ENCODE measurements at places on chromosomes 13 and 19.

DNA sequence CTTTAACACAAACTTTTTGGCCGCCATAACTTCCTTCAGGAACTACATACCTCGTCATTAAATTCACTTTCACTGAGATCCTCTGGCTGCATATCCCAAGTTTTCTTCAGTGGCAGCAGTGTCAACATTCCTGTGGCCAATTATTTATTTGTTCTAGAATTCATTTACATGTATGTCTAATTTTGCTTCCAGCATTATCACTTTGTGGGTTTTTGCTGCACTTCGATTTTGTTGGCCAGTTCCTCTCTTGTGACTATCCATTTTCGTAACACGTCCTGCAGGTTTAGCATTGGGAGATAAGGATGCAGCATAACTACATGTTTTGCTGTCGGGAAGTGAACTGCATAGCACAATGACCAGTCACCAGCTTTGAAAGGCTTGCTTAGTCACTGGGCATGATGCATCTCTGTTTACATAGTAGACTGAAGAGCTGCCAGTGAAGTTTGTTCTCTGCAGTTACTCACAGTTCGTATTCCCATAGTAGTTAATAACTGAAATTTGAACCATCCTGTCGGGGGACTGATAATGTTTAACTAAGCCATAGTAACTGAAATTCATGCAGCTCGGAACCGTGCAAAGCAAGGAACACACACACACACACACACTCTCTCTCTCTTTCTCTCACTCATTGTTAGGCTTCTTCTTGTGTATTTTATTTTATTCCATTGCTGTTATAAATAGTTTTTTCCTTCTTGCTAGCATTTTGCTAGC lies 28.3 kb downstream of the ZNF507 start:
- no peak for DNase-seq

DNA sequence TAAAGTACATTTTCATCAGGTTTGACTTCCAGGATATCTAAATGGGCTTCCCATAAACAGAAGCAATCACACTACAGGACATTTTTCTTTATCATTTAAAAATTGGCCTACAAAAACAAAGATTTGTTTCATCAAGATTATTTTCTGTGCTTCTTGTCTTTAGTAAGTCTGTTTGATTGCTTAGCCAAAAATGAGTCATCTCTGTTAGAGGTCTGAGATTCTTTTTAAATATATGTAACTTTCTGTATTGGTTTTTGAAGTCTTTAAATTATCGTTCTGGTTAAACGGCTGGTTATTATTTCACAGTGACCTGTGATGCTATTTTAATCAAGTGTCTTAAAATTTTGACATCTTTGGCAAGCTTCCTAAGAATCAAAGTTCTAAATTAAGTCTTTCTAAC lies 62.7 kb downstream of the SLITRK1 start:
- no peak for DNase-seq

DNA sequence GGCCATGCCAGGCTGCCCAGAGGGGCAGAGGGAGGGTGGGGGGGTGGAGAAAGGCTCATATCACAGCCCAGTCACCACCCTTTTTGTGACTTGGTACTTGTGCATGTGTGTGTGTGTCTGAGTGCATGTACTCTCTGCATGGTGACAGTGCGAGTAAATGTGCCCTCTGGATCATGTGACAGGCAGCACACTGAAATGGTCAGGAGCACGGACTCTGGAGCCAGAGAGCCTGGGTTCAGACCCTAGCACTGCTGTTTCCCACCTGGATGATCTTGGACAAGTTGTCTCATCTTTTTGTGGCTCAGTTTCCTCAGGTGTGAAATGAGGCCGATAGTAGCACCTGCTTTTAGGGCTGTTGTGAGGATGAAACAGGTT lies 2.0 kb downstream of the CIC start:
- no peak for DNase-seq

DNA sequence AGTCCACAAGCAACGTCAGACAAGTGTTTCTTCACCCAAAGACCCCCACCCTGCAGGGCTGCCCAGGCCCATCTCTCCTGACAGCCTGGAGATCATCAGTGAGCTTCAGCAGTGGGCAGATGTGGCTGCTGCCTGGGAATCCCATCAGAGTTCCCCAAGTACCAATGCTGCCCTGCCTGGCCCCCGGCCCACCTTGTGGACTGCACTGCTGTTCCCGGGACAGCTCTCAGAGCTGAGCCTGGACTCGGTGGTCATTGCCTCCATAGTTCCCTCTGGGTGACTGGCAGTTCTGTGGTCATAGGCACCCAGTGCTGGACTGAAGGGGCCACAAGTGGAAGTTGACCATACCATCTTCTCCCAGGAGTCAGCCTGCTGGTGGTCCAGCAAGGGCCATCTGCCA lies 24.5 kb upstream of the ZNF492 start:
- DNase-seq, result no peak

- no peak for DNase-seq
Observed at GRCh38 chr13:79681069-79681468, 200.1 kb downstream of the NDFIP2 start.

GRCh38 chr19:39942366-39942730 lies 7.9 kb upstream of the FCGBP start:
- DNase-seq, result no peak

GRCh38 chr19:51904331-51905165 lies at the start of gene ZNF649:
ZNF649 (minus strand) TSS chr19:51905017; CDS start chr19:51900107, 4,910 bp downstream.
- DNase-seq, result peak; percentile 54

GRCh38 chr19:10744801-10745293 lies 27.0 kb downstream of the DNM2 start:
- no peak for DNase-seq

DNA sequence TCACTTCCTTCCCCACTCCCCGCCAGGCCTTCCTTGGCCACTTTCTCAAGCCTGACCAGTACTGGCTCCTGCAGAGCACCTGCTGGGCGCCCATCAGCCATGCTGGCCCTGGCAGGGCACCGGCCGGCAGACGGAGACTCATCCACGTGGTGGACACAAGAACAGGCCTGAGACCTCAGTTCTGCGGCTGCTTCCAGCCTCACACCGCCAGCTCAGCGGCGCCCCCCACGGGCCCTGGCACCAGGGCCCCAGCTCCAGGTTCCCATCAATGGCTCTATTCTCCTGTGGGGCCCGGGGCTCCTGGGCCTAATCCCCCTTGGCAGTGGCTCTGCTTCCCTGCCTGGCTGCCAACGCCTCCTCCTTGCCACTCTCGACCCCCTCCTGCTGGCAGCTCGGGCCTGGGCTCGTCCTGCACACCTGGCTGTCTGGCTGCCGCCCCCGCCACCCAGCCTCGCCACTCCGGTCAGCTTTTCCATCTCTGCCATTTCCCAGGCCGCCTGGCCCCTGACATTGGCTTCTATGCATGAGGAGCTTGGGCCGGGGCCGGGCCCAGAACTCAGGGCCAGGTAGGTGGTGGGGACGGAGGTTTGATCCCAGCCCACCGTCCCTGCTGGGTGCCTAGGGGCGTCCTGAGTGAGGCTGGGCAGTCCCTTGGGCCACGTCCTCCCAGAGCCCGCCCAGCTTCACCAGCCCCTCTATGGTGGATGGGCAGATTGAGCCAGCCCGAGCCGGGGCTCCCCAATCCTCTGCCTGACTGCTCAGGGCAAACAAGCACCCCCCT lies 6.2 kb downstream of the NDUFA11 start:
- DNase-seq, result no peak

DNA sequence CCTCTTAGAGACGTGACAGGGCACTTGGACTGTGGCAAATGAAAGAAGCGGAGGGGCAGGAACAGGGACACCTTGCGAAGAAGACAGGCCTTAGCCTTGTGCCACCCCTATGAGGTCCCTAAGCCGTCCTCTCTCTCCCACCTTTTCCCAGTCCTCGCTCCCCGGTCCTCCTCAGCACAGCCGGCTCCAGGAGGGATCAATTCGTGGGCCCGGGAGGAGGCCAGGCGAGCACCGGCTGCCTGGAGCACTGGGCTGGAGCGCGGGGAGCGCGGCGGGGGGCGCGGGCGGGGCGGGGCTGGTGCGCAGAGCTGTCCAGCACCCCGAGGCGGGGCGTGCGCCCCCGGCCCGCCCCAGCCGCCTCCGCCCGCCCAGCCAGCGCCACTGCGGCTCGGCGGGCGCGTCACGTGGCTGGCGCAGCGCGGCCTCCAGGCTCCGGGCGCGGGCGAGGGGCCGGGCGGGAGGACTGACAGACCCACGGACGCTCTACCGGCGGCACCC lies at the start of gene LRP3:
Gene LRP3 (plus strand): TSS at position 466 of the 498 bp plus-strand sequence. CDS start 456 bp downstream, outside the sequence.
- DNase-seq, result peak; percentile 52

- no peak for DNase-seq
Observed at GRCh38 chr13:78593652-78594455, 9.5 kb downstream of the POU4F1 start.

- DNase-seq, result no peak
Observed at GRCh38 chr13:79935121-79935520, 405.8 kb downstream of the SPRY2 start.

DNA sequence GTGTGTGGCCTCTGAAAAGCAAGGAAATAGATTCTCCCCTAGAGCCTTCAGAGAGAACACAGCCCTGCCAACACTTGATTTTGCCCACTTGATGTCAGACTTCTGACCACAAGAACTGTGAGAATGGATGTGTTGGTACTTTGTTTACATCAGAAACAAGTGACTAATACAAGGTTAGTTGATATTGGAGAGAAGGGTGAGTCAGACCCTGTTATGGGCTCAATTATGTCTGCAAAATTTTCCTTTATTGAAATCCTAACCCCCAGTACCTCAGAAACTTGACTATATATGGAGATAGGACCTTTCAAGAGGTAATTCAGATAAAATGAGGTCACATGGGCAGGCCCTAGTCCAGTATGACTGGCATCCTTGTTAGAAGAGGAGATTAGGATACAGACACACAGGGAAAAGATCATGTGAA lies 226.7 kb downstream of the RFC3 start:
- DNase-seq, result no peak

- DNase-seq, result peak; percentile 97
Observed at GRCh38 chr19:1094978-1095701, at the start of gene POLR2E. POLR2E (minus strand) TSS chr19:1095375; CDS start chr19:1095315, 60 bp downstream.

DNA sequence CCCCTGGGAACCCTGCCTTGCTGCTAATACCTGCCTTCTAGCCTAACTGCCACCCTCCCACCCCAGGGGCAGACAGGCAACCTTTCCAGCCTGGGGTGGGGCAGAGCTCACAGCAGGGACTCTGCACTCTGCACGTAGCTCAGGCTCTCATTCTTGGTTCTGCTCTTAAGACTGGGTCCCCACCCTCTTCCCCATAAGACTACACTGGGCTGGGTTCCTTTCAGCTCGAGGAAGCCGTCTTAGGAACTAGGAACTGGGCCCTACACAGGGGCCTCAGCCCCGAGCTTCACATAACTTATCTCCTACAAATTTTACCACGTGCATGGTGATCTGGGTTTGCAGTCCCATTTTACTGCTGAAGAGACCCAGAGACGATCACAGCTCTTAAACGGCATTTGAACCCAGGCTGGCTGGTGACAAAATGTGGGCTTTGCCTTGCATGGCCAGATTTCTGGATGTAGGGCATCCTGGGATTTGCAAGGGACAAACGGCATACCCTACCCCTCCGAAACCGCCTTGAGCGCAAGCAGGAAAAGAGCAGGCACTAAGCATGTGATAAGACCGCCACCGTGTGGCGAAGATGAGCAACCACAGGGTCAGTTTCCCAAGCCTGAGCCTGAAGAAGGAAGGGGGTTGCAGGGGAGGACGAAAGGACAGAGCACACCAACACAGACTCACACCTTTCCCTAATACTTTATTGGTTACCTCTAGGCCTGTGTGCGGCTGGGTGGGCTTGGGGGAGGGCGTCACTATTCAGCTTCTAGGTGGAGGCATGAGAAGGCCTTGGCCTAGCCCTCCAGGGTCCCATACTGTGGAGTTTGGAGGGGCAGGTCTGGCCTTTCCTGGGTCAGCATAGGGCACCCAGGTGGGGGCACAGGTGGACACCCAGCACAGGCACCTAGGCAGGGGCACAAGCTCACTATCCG lies 5.1 kb downstream of the JUNB start:
- DNase-seq, result peak; percentile 49

DNA sequence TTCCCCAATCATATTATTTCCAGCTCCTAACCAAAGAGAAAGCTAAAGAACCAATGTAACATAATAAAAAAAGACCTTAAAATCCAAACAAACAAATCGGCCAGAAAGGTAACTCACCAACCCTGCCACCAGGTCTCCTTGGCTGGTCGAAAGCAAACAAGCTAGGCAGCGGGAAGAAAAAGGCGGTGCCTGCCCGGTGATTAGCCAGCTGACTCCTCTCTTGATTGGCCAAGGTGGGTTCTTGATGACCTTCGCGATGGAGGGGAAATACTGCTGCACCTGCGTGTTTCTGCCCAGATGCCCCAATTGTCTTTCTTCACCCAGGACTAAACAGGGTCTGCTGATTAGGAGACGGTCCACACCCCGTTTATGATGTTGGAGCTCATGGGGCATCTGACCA lies at the start of gene NLRP11:
Gene NLRP11 (minus strand): TSS at position 154 of the 400 bp plus-strand sequence. CDS start 13,825 bp downstream, outside the sequence.
- no peak for DNase-seq

GRCh38 chr13:66926851-66927524 lies 303.1 kb downstream of the PCDH9 start:
- DNase-seq, result no peak

GRCh38 chr19:33310606-33311325 lies 8.4 kb upstream of the CEBPA start:
- no peak for DNase-seq

GRCh38 chr13:113555141-113555540 lies 29.4 kb upstream of the TFDP1 start:
- no peak for DNase-seq

DNA sequence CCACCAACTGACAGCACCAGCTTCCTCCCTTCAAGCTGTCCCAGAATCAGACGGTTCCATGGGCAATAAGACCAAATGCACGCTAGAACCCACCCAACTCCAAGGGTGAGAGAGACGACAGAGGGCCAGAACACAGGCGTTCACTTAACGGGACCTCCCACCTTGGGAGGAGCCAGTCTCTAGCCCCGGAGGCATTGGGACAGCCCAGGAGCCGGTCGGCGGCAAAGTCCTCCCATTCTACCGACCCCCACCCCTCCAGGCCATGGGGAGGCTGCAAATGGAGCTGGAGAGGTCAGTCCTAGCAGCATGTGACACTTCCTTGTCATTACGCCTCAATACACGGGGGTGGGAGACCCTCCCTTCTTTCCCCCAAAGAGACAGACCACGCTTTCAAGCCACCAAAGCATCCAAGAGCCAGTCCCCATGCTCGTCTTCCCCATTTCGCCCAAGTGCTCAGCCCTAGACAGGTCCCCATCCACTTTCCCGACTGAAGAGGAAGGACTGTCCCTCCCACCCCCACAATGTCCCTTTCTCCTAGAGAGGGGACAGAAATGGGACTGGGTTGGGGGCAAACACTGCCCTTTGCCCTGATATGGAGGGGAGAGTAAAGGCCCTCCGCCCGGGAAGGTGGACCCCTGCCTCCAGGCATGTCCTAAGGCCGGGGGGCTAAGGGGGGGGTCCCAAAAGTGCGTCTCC lies 964 bp downstream of the KHSRP start:
- no peak for DNase-seq

GRCh38 chr13:20161275-20161950 lies 561 bp upstream of the GJA3 start:
- DNase-seq, result no peak

- DNase-seq, result no peak
Observed at GRCh38 chr19:39173502-39173991, 23.2 kb upstream of the NCCRP1 start.

- no peak for DNase-seq
Observed at GRCh38 chr19:13537454-13537853, 31.2 kb upstream of the CACNA1A start.

- no peak for DNase-seq
Observed at GRCh38 chr19:2475018-2475701, 767 bp upstream of the GADD45B start.

- no peak for DNase-seq
Observed at GRCh38 chr19:38679839-38680238, 32.4 kb downstream of the ACTN4 start.

- DNase-seq, result no peak
Observed at GRCh38 chr19:51319649-51320279, 8.3 kb downstream of the IGLON5 start.

All from hypothalamus (tissue), 51 donors.